GM10248 (cell line): ENCODE measurements at places on chromosomes 2 and 18.

- DNase-seq: no peak
Measured at GRCh38 chr18:42447688-42448087, 492.7 kb downstream of the PIK3C3 start.

DNA sequence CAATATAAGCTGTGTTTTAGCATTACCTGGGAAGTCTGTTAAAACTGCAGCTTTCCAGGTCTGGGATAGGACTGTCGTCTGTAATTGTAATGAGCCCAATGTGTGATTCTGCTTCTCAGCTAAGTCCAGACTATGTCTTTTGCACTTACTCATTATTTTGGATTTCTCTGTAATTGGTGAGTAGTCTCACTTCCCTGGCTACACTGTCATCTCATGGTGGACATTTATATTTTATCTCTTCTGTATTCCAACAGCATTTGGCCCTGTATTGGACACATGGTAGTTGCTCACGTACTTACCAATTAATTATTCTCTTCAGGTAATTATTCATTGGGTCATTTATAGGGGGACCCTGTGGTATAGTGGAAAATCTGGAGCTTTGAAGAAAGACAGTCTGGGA, 28.0 kb downstream of the LHCGR start:
- DNase-seq: no peak

DNA sequence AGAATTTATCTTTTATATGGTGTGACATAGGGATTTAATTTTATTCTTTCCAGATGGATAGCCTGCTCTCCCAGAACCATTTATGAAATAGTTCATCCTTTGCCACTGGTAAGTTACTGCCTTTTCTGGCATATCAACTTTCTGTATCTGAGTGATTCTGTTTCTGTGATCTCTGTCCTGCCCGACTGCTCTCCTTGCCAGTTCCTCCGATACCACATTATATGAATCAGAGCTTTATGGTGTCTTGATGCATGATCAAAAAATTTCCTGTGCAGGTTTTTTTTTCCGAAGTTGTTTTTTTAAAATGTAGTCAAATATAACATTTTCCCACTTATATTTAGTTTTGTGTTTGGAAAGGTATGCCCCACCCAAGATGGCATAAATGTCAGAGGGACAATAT, 242.5 kb downstream of the CYP26B1 start:
- DNase-seq: no peak

DNA sequence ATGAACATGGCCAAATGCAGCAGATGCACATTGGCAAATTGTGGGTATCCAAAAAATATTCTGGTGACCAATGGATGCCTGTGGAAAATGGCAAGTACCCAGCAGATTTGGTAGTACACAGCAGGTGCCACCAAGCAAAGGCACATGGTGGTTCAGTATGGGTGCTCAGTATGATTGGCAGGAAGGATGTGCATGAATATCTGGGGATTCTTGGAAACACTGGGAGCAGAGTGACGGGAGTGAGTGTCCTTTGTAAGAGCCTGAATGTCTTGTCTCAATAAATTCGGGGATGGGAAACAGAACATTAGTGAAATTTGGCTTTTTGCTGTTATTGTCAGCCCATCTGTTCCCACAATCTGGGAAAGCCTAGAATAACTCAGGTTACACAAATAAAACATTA, 36.8 kb upstream of the ACADL start:
- DNase-seq: no peak

DNA sequence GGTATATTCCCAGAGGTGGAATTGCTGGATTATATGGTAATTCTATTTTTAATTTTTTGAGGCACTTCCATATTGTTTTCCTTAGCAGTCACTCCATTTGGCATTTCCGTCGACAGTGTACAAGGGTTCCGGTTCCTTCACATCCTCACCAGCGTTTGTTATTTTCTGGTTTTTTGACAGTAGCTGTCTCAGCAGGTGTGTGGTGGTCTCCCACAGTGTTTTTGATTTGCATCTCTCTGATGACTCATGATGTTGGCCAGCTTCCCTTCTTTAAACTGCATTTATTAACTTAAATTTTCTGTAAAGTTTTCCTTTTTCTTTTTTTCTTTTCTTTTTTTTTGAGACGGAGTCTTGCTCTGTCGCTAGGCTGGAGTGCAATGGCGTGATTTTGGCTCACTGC, 19.7 kb downstream of the SH3BP4 start:
- DNase-seq: no peak

- no peak for DNase-seq
Measured at GRCh38 chr2:156864325-156864724, 393.2 kb upstream of the GALNT5 start.
